ENCODE measurements at places on chromosomes 5 and 9.
A peak's percentile ranks its signal among the peaks of the same experiment; 100 is the strongest.

DNA sequence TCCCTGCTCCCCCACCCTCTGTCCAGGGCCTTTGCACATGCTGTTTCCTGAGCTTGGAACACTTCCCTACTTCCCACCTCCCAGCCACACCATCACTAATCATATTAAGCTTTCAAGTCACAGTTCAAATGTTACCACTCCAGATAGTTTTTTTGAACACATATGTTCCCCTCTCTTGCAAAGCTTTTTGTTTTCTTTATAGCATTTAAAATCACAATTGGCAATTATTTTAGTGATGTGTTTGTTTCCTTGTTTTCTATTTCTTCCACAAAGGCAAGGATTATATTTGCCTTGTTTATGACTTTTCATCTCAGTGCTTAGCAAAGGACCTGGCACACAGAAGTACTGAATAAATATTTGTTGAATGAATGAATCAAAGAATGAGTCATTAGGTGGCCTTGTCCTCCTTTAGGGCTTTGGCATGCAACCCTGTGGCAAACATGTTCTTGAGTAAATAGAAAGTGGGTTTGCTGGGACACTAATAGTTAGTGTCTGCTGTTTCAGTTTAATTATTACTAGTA is 386.8 kb downstream of the FGF10 start:
- DNase-seq, result no peak

GRCh38 chr5:5531371-5531770 is 108.9 kb downstream of the ICE1 start:
- no peak for DNase-seq

DNA sequence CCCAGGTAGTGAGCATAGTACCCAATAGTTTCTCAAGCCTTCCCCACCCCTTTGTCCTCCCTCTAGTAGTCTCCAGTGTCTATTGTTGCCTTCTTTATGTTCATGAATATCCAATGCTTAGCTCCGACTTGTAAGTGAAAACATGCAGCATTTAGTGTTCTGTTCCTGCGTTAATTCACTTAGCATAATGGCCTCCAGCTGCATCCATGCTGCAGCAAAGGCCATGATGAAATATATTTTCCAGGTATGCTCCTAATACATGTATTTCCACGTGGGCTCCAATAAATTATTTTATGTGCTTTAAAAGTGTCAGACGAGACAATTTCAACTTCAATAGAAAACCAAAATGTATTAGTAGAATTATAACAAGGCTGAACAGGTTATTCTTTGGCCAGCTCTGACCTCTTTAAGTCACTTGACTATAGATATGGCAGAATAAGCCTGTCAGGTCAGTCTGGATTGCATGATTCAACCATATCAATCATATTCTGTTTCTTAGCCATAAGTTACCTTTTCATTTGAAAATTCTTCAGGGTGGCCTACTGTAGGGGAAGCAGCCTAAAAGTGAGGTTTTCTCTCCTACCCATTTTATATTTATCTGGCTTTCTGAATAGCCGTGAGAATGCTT is 2291.6 kb upstream of the WWC1 start:
- no peak for DNase-seq

- DNase-seq, result no peak
Observed at GRCh38 chr5:179332741-179333290, 12.4 kb downstream of the ADAMTS2 start.

- no peak for DNase-seq
Observed at GRCh38 chr5:123844873-123845272, 332.9 kb downstream of the CSNK1G3 start.

- no peak for DNase-seq
Observed at GRCh38 chr9:98084396-98084795, 27.9 kb downstream of the NANS start.

DNA sequence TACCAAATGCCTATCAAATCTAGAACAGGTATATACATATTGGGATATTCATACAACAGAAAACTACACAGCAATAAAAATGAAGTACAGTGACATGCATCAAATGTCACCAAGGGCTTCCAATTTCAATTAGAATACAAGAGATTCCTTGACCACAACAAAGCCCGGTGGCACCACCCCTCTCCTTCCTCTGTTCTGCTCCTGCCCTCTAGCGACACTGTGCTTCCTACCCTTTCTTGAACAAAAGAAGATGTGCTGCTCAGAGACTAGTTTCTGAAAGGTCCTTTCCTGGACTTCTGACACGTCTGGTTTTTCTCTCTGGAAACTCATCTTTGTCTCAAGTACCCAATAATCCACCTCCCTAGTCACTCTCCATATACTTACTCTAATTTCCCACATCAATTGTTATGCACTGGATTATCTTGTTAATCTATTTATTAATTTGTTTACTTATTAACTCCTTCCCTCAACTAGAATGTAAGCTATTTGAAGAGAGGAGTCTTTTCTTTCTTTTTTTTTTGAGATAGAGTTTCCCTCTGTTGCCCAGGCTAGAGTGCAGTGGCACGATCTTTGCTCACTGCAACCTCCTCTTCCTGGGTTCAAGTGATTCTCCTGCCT is 70.4 kb upstream of the CTSV start:
- DNase-seq, result peak; percentile 48

- no peak for DNase-seq
Observed at GRCh38 chr9:109629615-109630014, 131.5 kb upstream of the PTPN3 start.

- DNase-seq, result no peak
Observed at GRCh38 chr5:178851951-178852350, 7.8 kb upstream of the ZNF354B start.

Data from hematopoietic multipotent progenitor cell (in vitro differentiated cells).